ENCODE measurements at places on chromosomes 7 and 10. TPM values are rescaled to one million over a fixed set of nuclear protein-coding genes. Genes with fewer than 3 reads are reported as not detected.

Gene TRRAP
- total RNA-seq: 28.0 TPM

DNA sequence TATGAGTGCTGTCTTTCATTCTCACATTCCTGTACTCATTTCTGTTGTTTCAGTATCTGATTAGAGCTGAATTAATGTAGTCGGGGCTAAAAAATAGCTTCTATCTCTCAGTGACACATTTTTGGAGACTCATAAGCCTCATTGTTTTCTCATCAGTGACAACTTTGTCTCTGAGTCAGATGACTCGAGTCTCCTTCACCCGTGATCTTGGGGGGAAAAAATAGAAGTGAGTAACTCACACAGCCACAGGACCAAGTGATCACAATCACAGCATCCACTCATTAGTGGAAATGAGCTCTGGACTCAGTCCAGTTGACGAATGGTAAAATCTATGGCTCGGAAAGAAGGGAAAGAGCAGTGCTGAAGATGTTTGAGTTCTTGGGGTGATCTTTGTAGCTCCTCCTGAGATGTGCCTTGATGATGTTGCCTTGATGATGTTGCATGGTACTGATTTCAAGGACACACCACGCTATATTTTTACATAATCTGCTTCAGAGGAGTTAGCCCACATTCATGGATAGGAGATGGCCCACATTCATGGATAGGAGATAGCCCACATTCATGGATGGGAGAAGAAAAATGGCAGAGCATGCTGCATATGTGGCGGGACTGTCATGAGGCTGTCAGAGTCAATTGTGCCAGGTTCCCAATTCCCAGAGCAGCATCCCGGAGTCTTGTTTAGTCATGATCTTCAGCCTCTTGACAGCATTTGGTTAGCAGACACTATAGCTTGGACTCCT, 214.7 kb downstream of the CELF2 start:
- DNase-seq: no peak

Gene CREB3L2
- total RNA-seq: 39.9 TPM

DNA sequence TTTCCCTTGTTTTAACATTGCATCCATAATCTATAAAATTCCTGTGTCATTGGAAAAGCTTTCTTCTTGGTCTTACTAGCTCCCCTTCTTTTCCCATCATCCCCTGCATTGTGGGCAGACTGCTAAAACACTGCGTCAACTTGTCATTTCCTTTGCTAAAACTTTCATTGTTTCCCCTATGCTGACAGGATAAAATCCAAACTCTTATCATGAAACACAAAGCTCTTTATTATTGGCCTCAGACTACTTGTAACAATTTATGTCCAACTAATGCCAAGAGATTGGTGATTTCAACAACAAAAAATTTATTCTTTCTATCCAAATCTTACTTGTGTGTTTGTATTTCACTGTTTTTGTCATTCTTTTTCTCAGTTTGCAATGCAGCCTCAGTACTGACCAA, 339.1 kb downstream of the HGF start:
- DNase-seq: no peak

Gene ZNF438
- 4.0 TPM for total RNA-seq

GRCh38 chr10:5627486-5628044, 38.8 kb downstream of the ASB13 start:
- no peak for DNase-seq

- DNase-seq: no peak
Observed at GRCh38 chr10:100826661-100826982, 81.2 kb downstream of the PAX2 start.

DNA sequence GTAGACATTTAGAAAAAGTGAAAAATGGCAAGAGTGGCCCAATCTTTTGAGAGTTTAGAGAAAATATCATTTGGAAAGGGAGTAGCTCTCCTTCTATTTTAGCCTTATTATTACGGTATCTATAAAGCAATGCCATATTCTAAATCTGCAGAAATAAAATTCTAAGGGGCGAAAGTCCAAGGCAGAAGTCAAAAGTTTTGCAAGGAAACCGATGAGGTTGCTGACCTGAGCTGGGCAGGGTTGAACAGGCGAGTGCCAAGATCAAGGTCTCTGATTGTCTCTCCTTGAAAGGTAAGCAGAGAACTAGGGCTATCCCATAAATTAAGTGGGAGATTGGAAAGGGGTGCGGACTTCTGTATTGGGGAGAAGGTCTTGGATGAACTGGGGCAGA, 11.7 kb downstream of the TRIM56 start:
- no peak for DNase-seq

DNA sequence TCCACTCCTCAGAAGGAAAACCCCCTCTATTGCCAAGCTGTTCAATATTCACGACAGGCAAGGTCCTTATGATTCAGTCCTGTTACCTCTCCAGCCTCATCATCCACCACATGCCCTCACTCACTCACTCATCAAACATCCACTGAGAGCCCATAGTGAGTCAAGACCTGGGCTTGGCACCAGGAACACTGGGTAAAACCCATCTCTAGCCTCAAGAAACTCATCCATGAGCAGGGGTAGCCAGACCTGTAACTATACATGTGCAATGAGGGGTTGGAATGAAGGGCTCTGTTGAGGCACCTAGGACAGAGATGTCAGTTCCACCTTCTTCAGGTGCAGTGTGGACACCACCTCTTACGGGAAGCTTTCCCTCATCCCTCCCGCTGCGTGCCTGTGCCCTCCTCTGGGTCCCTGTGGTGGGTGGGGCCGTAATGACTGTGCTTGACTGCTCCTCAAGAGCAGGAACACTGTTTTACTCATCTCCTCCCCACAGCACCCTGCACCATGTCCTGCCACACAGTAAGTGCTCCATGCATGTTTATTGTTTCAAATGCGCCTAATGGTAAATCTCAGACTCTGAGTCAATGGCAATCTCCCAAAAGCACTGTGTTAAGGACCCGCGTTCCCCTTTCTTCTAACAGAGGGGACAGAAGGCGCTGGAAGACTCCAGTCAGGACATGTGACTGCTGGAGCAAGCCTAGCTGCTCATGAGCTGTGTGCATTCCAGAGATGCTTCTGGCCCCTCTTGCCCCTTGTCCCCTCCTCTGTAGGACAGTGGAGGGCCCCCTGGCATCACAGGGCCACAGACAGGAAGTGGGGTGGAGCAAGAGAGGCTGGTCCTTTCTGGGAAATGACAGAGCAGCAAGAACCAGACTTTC, 95.4 kb downstream of the HIPK2 start:
- DNase-seq: no peak

Gene PDGFA
- 6.4 TPM for total RNA-seq

All from Calu3 (cell line).